ENCODE measurements at places on chromosomes 2 and 18. TPM values are rescaled to one million over a fixed set of nuclear protein-coding genes. Genes with fewer than 3 reads are reported as not detected.

GRCh38 chr2:140158259-140158658 is 1378.1 kb upstream of the NXPH2 start:
- no peak for DNase-seq

- DNase-seq: no peak
These were observed 298.1 kb upstream of the REV1 start for GRCh38 chr2:99787769-99788382.

DNA sequence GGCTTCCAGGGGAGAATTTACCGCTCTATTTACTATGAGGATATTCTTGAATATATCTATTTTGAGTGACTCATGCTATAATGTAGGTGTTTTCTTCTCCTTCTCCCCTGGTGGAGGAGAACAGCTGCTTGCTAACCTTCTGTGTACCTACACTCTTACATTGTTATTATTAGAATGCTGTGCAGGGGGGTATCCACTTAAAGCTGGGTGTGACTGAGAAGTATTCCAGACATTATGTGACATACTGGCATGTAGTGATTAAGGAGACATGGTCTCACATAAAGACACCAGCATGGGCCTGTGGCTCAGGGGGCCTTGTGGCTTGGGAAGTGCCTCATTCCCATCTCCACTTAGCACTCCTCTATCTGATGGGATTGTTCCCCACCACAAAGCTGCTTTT is 287.9 kb downstream of the PTPRM start:
- no peak for DNase-seq

DNA sequence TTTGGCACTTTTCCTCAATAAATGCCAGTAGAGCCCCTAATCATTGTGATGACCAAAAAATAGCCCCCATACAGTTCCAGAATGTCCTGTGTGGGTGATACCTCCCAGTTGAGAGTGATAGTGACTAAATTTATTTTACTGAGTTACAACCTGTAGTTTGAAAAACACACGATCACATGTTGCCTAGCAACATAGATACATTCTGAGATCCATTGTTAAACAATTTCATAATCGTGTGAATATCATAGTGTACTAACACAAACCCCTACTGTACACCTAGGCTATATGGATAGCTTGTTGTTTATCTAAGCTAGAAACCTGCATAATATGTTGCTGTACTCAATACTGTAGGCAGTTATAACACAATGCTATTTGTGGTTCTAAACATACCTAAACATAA is 30.6 kb downstream of the KCMF1 start:
- DNase-seq: no peak

GRCh38 chr2:183495589-183496267 is 371.5 kb downstream of the NUP35 start:
- DNase-seq: no peak

GRCh38 chr18:53458268-53458667 is 766.2 kb downstream of the MBD2 start:
- no peak for DNase-seq

DNA sequence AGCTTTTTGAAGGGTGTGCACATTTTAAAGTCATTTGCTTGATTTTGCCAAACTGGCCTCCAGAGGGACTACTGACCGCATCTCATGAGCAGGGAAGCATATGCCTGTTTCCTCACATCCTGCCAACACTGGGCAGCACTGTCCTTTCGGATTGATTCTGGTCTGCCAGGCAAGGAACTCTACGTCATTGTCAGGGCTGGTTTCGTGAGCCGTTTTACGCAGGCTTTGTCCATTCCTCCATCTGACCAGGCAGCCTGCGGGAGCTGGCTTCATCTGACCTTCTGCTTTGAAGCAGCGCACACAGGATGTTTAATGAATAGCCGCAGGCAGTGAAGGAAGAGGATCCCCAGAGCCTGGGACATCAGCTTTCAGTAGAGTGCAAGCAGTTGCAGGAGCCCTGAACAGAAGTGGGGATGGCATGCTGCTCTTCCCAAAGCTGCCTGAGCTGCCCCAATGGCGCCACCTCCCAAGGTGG is 46.3 kb upstream of the SEMA4C start:
- no peak for DNase-seq

- DNase-seq: peak; percentile 28
These were observed 99.0 kb downstream of the RBBP8 start for GRCh38 chr18:23032030-23032582.

DNA sequence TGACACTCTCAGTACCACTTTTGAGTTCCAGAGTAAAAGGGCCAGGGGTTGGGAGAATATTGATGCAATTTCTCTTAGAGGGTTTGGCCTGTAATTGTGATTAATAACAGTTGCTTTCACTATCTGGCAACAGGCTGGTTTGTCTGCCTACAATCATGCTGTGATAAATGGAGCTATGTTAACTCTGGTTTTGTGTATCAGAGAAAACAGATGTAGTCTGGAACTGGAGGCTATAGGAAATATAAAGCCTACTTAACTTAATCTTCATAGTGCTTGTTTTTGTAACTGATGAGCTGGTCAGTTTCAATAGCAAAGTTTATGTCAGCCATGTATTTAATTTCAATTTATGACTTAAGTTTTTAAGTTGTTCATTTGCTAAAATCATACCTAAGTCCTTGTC is 138.0 kb downstream of the AGPS start:
- no peak for DNase-seq

GRCh38 chr18:23205980-23206379 is 70.7 kb downstream of the CABLES1 start:
- no peak for DNase-seq

- DNase-seq: no peak
These were observed at the start of gene GALNT3 for GRCh38 chr2:165793779-165794535. Gene GALNT3, minus strand, starts transcription at chr2:165794247. Its CDS starts 23,547 bp downstream, at chr2:165770700.

DNA sequence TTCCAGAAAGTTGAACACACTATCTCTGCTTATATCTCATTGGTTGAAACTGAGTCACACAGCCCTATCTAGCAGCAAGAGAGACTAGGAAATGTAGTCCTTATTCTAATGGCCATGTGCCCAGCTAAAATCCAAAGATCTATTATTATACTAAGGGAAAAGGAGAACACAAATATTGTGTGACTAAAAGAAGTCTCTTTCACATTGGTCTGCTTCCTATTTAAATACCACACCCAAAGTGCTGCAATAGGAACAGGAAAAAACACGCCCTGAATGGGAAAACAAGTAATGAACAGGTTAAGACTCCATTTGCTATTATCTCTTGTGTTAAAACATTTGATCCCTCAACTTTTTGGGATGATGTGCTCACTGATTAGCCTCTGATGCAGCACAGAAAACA is 86.8 kb upstream of the BARD1 start:
- no peak for DNase-seq

DNA sequence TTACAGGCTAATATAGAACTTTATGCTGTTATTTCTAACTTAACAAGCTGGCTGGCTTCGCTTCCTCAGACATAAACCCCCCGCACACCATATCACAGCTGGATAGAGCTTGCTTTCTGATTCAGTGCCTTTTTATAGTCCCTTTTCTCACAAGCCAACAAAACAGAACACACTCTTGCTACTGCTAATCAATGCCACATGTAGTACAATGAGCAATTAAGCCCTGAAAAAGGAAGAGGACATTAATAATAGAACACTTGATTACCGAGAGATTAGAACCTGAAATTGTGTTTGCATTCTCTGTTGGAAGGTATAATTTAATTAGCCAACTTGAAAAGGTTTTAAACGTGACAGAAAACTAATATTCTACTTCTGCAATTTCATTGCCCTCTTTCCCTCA is 267.7 kb upstream of the CYRIA start:
- no peak for DNase-seq

- no peak for DNase-seq
These were observed 263.4 kb upstream of the MEIS1 start for GRCh38 chr2:66171530-66171929.

- no peak for DNase-seq
These were observed 26.2 kb downstream of the SH2D6 start for GRCh38 chr2:85444629-85445172.

GRCh38 chr2:132752421-132753206 is 82.6 kb upstream of the LYPD1 start:
- no peak for DNase-seq

DNA sequence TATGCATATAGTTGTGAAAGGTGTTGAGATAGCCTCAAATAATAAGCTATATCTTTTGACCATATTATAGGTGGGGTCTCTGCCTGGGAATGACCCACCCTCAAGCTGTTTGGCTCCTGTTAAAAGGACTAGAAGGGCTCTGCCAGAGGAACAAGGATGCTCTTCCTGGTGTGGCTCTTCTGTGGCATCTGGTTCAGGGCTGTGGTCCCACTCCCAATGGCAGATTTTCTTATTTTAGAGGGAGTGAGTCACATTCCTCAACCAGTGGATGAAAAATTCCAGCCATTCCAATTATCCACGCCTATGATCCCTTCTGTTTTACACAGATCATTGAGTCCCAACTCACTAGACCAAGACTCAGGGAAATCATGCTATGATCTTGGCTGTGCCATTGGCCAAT is 119.9 kb downstream of the PARD3B start:
- DNase-seq: peak; percentile 79

- peak; percentile 1 for DNase-seq
These were observed 25.7 kb downstream of the MC2R start for GRCh38 chr18:13889671-13890070.

DNA sequence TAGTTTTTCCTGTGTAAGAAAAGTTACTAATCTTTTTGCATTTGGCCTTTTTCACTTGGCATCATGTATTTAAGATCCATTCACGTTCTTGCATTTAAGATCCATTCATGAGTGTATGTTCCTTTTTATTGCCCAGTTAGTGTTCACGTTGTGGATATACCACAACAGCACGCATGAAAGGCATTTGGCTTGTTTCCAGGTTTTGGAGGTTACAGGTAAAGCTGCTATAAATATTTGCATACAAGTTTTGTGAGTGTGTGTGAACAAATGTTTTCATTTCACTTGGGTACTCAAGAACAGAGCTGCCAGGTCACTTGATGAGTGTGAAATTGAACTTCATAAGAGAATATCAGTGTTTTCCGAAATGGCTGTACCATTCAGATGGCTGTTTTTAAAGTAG is 121.2 kb downstream of the CCBE1 start:
- no peak for DNase-seq

DNA sequence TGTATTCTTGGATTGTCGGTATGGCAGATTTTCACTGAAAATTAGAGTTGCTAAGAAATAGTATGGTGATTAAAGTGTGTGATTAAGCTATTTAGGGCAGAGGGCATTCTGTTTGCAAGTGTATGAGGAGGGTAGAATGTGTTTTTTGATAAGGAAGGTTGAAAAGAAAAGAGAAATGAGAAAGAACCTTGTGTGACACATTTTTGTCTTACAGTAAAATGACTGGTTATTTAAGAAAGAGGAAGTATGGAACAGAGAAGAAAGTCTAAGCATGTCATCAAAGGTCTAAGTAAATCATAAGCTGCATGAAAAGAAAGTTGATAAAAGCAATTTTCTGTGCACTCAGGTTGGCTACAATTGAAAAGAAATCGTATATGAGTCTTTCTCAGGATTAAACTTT is 5.2 kb upstream of the RSAD2 start:
- no peak for DNase-seq

GRCh38 chr2:51920509-51920908 is 888.6 kb upstream of the NRXN1 start:
- DNase-seq: no peak

DNA sequence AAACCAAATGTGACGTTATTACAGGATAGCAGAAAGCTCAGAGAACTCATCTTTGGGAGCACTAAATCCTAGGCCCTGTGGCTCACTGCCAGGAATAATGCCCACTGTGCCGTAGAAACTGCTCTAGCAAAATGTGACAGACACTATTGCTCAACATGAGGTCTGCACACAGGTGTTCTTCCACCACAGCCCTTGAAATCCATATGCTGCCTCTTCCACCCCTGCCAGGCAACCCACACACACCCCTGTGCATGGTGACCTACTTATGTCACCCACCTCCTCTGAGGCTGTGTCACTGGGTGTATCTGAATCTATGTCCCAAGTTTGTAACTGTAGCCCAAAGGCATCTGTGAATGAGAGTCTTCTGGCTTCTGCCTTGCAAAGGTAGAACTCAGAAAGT is 66.1 kb upstream of the MBOAT2 start:
- no peak for DNase-seq

DNA sequence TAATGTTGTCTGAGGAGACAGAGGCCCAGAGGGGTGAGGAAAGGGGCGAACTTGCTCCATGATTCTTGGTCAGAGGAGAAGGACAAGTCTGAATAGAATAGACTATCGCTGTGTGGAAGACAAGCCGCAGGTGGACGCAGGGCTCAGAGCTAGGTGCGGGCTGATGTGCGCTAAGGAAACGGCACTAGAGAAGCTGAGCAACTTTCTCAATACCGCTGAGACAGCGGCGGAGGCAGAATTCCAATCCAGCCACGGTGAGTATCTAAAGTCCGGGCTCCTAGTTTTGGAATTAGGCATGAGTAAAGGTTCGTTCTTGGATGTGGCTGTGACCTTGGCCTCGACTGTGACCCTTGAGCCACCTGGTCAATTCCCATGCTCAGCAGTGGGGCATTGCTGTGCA is 47.8 kb downstream of the CAPN13 start:
- DNase-seq: no peak

- DNase-seq: no peak
These were observed 62.2 kb upstream of the L3MBTL4 start for GRCh38 chr18:6476880-6477279.

Gene ZAP70
- 0.55 TPM for total RNA-seq

Gene ZNF396
- total RNA-seq: 3.3 TPM

Gene MBD5
- total RNA-seq: 14.5 TPM

Gene CRYGC
- not detected for total RNA-seq

Gene CDK5R2
- total RNA-seq: 0.21 TPM

Gene MAB21L4
- 2.5 TPM for total RNA-seq

Gene FBLN7
- 0.14 TPM for total RNA-seq

Gene IL1F10
- total RNA-seq: not detected

Gene PKDCC
- total RNA-seq: 8.5 TPM

Gene BCL11A
- total RNA-seq: 6.7 TPM

Gene C2orf81
- 4.3 TPM for total RNA-seq

Gene COLEC11
- total RNA-seq: not detected

Gene NEURL3
- total RNA-seq: 18.6 TPM

Gene XDH
- total RNA-seq: 4.4 TPM

Gene FAM117B
- 6.7 TPM for total RNA-seq

Gene DIPK1C
- not detected for total RNA-seq

Gene TMEM163
- 2.4 TPM for total RNA-seq
